SW480 (cell line): ENCODE measurements at places on chromosomes 2 and 18.
A peak's percentile ranks its signal among the peaks of the same experiment; 100 is the strongest.

DNA sequence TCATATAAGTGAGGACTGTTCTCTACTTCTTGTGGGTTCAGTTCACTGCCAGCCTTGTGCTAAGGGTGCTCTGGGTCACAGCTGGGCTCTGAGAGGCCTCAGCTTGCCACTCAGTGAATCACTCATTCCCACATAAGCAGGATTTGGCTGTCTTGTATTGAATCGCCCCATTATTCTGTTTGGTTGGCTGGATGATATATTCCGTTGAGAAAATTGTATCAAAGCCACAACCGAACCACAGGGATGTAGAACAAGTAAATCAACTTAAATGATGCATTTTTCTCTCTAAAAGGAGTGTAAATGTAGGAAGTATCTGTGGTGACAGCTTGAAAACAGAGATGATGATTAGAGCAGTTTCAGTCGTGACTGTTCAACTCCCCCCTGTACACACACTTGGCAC is 39.6 kb downstream of the TTC39C start:
- DNase-seq, result no peak

GRCh38 chr2:83459456-83459855 is 999.6 kb downstream of the SUCLG1 start:
- DNase-seq, result peak; percentile 70

DNA sequence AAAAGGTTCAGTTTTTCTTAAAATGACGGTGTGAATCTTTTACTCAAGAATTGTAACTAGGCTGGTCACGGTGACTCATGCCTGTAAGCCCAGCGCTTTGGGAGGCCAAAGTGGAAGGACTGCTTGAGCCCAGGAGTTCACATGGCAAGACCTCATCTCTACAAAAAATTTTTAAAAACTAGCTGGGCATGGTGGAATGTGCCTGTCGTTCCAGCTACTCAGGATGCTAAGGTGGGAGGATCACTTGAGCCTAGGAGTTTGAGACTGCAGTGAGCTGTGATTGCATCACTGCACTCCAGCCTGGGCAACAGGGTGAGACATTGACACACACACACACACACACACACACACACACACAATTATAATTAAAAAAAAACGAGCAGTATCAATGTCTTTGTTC is 369.8 kb downstream of the DPP10 start:
- DNase-seq, result no peak

DNA sequence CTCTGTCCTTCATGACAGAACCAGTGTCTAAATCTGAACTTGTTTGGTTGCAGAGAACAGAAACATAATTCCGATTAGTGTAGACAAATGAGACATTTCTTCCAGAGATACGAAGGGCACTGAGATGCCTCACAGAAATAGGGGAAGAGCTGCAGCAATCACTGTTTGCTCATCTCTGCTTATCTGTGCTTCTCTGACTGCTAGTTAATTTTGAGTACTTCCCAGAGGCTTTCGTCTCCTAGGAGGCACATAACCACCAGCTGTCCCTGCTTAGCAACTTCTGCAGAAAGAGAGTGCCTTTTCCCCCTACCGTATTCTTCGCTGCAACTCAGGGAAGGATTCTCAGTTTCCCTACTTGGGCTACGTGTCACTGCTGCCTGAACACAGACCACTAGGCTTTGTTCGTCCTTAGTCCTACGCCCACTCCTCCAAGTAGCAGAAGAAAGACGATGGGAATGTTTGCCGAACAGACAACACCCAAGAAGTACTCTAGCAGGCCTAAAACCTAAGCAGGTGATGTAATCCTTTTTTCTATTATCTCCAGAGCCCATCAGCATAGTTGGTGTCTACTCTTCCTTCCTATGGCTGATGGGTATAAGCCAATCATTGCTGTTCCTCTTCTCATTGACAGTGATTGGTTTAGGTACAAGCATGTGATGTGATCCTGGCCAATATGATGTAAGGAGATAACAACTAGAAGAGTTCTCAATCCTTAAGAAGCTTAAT is 63.6 kb downstream of the TNP1 start:
- DNase-seq, result no peak
